Lung (tissue), 17 donors: ENCODE measurements at places on chromosomes 6 and 20. TPM values are rescaled to one million over a fixed set of nuclear protein-coding genes. Genes with fewer than 3 reads are reported as not detected.

Gene GPR63
- total RNA-seq, result 2.0 TPM

DNA sequence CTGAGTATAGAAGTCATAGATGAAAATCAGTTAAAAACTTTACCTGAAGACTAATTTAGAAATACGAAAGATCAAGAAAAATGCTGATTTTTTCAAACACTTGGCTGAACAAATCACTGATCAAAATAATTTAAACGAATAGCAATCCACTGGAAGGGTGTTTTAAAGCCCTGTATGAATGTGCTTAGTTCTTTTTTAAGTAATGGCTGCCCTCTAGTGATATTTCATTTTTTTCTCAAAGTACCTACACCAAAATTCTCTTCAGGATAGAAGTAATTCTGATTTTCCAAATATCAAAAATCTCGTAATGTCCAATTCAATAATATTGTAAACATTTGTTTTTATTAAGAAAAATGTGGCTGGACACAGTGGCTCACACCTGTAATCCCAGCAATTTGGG lies 32.5 kb downstream of the AKAP7 start:
- H3K36me3 ChIP-seq, result no peaks in the 10 kb centered on the region
- H3K27ac ChIP-seq, result no peak overlapping the region
- no peaks in the 10 kb centered on the region for H3K4me1 ChIP-seq
- H3K4me3 ChIP-seq, result no peak overlapping the region
- H3K27me3 ChIP-seq, result no peaks in the 10 kb centered on the region

Gene TOX2
- total RNA-seq, result 12.0 TPM

Gene MDN1
- 31.3 TPM for total RNA-seq

Gene MICB
- total RNA-seq, result 9.6 TPM
